Stimulated activated CD8-positive, alpha-beta memory T cell treated with anti-CD3 and anti-CD28 coated beads, Interleukin-15, amount 100 ng/mL, for 1 hour (primary cell): ENCODE measurements at places on chromosomes 6 and 20.

DNA sequence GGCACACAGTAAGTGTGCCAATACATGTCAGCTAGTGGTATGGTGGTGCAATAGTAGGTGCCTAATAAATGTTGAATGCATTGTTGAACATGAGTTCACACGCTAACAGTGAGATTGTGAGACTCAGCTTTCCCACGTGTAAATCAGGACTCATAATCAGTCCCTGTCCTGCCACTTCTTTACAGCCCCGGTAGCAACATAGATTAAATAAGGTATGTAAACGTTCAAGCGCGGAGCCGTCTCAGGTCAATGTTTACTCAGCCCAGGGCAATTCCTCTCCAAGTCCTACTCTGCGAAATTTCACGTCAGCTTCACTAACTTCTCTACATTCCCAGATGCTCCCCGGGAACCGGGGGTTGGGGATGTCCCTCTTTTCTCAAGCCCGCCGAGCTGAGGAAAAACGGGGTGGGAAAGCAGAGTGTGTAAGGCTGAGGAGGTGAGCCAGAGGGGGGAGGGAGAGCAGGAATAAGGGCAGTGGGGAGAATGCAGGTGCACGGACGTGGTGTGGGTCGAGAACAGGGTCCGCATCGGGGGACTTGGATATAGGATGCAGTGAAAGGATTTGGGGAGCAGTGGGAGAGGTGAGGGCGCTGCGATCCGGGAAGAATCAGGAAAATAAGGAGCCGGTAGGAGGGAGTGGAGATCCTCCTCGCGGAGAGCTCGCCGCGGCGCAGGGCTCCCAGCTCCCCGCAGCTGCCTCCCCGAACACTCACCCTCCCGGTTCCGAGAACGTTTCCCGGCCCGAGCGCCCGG is 544 bp upstream of the TP53INP2 start:
- no peak for DNase-seq

GRCh38 chr6:7881765-7882500 is 28.7 kb downstream of the TXNDC5 start:
- DNase-seq, result no peak

DNA sequence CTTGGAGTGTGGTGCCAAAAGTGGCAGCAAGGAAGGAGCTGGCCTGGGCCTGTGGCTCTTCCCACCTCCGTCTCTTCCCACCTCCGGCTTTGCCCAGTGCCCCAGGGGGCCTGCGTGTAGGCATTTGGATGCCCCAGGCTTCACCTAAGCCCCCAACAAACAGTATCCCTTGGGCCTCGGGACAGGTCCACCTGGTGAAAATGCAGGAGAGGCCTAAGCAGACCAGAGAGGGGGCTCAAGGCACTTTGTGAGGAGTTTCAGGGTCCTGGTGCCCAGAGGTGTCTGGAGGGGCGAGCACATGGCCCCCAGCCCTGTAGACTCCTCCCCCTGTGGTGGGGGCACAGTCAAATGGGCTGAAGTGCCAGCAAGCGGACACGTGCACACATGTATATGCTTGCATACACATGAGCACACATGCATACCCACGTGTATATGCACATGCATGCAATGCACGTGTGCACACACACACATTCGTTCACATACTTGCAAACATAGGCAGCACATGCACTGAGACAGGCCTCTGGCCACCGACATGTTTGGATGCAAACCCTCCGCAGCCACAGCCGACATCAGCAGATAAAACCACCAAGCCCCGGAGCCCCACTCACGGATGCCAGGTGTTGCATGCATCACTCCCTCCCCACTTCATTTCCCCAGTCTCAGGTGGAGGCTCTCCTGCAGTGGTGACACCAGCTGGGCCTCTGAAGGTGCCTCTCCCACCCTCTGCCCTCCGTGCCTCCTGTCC is 124.5 kb downstream of the TAF4 start:
- DNase-seq, result no peak

GRCh38 chr6:131784561-131784960 is 23.3 kb upstream of the ENPP1 start:
- no peak for DNase-seq

DNA sequence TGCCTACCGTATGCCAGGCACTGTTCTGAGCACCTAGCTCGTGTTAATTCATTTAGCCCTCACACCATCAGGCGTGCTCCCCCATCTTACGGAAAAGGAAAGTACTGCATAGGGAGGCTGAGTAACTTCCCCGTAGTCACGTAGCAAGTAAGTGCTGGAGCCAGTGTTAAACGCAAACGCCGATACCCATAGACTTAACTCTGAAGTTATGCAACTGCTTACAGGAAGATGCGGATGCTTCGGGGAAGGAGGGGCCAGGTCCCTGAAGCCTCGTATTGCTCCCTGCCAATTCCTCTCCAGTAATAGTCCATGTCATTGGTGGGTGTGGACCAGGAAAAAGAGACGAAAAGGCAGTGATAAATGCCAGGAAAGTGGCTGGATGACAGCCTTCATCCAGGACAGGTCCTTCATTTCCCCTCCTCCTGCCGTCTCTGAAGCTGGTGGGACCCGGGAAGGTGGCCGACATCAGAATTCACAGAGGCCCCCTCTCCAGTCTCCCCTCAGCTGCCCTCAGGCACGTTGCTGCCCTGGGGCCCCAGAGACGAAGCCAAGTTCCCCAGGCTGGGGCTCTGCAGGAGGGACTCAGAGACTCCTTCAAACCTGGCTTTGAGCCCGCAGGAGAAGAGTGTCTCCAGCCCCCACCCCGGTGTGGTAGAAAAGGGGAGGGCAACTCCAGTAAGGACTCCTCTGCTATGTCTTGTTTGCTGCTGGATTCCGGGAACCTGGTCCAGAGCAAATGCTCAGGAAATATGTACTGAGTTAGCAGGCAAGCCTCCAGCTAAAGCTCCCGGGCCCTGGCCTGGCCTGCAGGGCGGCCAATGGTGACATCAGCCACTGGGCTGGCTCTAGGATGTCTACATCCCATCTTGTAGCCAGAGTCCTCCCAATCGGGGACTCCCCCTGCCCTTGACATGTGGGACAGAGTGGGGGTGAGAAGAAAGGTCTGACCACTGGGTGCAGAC is 37.8 kb downstream of the RAB44 start:
- no peak for DNase-seq

GRCh38 chr6:52522151-52522626 is 54.7 kb downstream of the TRAM2 start:
- DNase-seq, result no peak

DNA sequence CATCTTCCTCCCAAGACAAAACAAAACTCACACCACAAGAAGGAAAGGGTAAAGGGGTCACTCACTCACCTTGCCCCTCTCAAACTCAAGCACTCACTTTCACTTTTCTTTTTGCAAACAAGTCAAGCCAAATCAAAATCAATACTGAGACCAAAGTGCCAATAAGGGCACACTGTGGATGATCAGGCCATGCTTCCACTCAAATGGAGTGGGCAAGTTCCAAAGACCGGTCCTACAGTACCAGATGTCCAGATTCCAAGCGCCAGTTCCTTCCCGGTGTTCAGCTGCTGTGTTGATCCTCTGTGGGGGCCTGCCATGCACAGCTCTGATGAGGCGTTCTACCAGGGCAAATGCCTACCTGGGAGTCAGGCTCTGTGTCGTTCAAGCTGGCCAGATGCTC is 162.6 kb upstream of the GRIK2 start:
- DNase-seq, result no peak

GRCh38 chr6:80129485-80129884 is 23.0 kb downstream of the BCKDHB start:
- no peak for DNase-seq

DNA sequence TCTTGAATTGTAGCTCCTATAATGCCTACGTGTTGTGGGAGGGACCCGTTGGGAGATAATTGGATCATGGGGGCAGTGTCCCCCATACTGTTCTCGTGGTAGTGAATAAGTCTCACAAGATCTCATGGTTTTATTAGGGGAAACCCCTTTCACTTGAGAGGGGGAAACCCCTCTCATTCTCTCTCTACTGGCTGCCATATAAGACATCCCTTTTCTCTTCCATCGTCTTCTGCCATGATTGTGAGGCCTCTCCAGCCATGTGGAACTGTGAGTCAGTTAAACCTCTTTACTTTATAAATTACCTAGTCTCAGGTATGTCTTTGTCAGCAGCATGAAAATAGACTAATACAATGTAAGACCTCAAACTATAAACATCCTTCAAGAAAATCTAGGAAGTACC is 23.1 kb downstream of the PAQR8 start:
- DNase-seq, result no peak

DNA sequence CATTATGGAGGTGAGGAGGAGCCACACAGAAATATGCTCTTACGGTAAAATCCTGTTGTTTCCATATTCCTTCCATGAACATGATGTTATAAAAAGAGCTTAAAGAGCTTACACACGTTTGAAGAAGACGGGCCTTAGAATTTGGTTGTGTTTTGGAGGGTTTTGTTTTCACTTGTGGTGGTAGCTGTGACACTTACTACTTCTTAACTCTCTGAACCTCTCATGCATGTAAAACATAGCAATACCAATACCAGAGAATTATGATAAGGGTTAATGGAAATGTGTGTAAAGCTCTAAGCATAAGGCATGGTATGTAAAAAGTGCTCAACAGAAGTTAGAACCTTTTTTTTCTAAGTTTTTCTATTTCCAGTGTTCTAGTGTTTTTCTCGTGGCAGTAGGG is 256.1 kb upstream of the KCNQ5 start:
- DNase-seq, result no peak

DNA sequence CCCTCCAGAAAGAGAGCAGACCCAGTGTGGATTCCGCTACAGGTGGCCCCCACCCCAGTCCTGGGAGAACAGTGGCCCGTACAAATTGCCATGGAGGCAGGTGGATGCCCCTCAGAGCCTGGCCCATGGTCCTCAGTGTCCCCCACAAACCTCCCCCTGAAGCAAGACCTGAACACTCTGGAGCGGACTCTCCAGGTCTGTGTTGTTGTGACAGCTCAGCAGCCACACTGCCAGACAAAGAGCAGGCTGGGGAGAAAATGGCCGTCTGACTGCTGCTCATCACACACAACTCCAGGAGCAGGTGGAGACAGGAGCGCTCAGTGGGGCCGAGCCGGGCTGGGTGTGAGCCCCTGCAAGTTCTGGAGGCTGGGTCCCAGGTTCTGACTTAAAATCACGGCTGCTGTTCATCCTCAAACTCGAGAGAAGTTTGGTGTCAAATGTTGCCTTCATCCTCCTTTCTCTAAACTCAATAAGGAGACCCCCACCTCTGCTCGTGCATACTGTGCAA is 241.8 kb downstream of the CDH4 start:
- no peak for DNase-seq

GRCh38 chr6:34485321-34486060 is 19.6 kb downstream of the PACSIN1 start:
- no peak for DNase-seq

DNA sequence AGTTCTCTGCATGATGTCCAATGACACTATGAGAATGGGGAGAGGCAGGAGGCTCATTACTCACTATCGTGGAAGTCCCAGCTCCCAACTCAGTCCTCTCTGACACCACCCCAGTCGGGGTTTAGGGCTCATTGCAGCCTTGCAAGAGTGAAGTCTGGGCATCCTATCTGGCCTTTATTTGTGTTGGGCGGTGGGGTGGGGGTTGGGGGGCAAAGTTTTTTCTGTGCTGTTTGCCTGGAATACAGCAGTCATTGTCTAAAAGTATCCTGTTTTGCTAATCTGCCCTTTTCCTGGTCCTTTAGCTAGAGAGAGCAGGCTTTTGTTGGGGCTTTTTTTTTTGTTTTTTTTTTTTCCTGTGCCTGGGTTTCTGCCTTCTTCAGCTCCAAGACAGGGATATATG is 174.2 kb downstream of the MYLK4 start:
- DNase-seq, result no peak

GRCh38 chr6:29142309-29142708 is 28.4 kb upstream of the OR2J2 start:
- no peak for DNase-seq

DNA sequence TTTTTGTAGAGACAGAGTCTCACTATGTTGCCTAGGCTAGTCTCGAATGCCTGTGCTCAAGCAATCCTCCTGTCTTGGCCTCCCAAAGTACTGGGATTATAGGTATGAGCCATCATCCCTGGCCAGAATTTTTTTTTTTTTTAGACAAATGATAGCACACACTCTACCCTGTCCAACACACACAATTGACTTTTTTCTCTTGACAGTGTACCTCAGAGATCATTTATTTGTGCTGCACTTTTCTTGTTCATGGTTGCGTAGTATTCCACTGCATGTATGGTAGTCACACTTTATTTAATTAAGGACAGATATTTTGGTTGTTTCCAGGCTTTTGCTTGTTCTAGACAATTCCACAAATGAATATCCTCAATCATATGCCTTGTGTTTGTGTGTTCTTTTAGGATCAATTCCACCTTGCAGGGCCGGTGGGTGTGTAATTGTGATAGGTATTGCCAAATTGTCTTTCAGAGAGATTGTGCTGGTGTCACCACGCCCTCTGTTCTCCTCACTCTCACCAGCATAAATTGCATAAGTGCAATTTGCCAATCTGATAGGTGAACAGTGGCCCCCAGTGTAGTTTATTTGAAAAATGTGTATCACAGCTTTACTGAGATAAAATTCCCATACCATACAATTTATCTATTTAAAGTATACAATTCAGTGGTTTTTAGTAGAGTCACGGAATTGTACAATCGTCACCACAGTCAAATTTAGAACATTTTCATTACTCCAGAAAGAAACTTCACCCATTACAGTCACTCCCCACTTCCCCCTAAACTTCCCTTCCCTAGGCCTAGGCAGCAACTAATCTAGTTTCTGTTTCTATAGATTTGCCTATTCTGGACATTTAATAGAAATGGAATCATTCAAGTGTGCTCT is 20.1 kb downstream of the SRC start:
- no peak for DNase-seq

GRCh38 chr20:53788253-53789022 is 194.8 kb upstream of the ZNF217 start:
- DNase-seq, result no peak

DNA sequence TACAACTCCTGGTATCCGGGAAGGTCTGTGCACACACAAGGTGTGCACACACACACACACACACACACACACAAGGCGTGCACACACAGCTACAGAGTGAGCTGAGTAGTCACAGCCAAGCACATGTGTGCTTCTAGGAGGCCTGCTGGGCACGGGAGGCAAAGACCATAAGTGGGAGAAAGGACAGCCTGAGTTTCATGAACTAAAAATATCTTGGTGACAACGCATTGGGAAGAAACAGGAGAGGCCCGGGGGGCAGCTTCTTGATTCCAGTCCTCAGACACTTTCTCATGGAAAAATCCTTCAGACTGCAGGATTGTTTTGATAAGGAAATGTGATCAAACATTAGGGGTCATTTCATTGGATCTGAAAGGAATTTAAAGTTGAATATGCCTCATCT is 2.6 kb downstream of the TRAF3IP2 start:
- DNase-seq, result no peak

- DNase-seq, result no peak
Measured at GRCh38 chr6:83952830-83953229, 80.7 kb upstream of the MRAP2 start.

- no peak for DNase-seq
Measured at GRCh38 chr6:111788379-111789276, 84.6 kb downstream of the FYN start.
